SW480 (cell line): ENCODE measurements at places on chromosomes 6 and 20.

DNA sequence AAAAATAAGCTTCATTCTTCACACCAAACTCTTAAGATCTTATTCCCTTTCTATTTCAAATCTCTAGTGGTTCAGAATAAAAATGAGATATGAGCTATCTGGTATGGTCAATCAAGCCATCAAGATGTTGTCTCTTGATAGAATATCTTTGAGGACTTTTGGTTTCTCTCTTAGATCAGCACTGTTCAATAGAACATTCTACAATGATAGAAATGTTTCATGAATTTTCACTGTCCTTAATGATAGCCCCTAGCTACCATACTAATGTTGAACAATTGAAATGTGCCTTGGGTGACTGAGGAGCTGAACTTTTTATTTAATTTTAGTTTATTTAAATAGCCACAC, 24.1 kb upstream of the HINT3 start:
- no peak for DNase-seq

GRCh38 chr6:142942805-142943227, 2.2 kb downstream of the HIVEP2 start:
- DNase-seq, result peak; percentile 43

GRCh38 chr20:22626496-22626895, 42.1 kb upstream of the FOXA2 start:
- no peak for DNase-seq

DNA sequence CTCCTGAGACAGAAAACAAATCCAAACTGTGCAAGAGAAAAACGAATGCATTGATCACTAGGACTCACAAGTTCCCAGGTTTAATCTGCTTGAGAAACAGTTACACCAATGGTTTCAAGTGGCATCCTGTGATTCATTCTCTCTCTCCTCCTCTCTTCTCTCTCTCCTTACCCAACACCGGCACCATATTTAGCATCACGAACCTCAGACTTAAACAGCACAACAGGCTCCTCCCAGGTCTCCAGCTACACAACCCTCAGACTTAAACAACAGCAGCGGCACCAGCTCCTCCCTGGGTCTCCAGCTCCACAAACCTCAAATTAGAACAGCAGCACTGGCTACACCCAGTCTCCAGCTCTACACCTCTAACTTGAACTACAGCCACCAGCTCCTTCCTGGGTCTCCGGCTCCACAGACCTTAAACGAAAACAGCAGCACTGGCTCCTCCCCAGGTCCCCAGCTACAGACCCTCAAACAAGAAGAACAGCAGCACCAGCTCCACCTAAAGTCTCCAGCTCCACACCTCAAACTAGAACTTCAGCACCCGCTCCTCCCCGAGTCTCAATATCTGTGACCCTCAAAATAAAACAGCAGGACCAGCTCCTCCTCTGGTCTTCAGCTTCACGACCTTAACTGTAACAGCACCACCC, 355.9 kb downstream of the PREX1 start:
- no peak for DNase-seq

DNA sequence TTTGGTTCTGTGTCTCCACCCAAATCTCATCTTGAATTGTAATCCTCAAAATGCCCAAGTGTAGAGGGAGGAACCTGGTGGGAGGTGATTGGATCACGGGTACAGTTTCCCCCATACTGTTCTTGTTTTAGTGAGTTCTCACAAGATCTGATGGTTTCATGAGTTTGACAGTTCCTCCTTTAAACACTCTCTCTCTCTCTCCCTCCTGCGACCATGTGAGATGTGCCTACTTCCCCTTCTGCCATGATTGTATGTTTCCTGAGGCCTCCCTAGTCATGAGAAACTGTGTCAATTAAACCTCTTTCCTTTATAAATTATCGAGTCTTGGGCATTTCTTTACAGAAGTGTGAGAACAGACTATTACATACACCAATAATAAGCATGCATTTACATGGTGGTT, 12.1 kb upstream of the EYS start:
- DNase-seq, result no peak
